GM20000 (cell line): ENCODE measurements at places on chromosomes 5 and 9.

- no peak for DNase-seq
These were observed 70.0 kb downstream of the IL6ST start for GRCh38 chr5:55924744-55925143.

- DNase-seq: no peak
These were observed 52.6 kb upstream of the CXCL14 start for GRCh38 chr5:135631391-135631790.

DNA sequence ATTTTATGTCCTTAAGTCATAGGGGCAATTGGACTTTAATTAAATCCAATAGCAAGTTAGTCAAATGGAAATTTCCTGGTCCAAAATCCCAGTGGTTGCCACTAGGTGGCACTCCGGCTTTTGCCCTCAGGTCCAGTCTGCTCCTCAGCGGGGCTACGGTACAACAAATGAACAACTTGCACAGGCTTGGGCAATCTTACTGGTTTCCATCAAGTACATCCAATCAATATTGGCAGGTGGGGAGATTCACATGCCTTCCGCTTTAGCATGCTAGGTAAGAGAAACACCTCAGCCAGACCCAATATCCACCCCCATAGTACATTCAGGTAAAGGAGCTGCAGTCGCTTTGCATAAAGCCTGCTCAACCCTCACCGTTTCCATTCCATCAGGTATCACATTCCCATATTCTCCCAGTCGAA lies 6.3 kb upstream of the MXD3 start:
- DNase-seq: peak; percentile 70

DNA sequence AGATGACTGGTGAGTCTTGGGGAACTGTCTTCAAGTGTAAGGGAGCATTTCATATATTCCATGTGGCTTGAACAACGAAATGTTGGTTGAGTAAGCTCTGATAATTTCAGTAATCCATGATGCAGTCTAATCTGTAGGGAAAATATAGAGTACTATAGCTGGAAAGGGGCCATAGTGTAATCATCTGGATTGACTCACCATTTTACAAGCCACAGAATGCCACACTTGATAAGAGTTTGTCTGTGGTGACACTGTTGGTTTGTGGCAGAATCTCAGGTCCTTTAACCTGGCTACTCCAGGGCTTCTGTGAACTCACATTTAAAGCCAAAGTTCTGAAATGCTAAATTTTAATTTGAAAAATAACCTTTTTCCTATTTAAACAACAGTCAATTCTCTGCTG lies 16.3 kb upstream of the MAML1 start:
- no peak for DNase-seq

GRCh38 chr9:90793729-90794128 lies 7.9 kb upstream of the SYK start:
- no peak for DNase-seq

GRCh38 chr5:126615286-126615685 lies 14.5 kb downstream of the PHAX start:
- DNase-seq: peak; percentile 41

DNA sequence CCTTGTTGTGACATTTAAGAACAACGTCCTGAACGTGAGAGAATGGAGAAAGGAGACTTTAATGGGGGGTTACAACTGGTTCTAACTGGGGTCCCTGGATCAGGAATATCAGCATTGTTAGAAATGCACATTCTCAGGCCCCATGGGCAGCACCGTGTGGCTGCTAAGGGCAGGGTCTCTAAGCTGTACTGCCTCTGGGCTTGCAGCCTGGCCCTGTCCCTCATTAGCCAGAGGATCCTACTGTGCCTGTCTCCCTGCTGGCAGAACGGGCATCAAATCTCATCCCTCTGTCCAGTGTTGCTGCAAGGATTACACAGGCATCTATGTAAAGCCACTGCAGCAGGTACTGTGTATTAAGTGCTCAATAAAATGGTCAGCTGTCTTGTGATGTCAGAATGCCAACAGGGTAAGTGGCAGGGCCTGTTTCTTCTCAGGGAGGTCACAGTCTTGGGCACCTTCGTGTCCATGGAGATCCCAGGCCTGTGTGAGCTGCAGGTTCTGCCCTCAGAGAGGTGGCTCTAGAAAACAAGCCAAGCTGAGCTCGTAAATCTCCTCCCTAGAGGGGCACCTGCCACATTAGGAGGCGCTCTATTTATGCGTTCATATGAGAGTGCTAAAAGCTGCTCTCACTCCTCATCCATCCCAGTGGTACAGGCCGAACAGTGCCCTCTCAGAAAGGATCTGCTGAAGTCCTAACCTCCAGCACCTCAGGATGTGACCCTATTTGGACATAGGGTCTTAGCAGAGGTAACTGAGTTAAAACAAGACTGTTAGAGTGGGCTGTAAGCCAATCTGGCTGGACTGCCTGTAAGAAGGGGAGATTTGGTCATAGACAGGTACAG lies 210.5 kb downstream of the GADD45G start:
- DNase-seq: peak; percentile 12

DNA sequence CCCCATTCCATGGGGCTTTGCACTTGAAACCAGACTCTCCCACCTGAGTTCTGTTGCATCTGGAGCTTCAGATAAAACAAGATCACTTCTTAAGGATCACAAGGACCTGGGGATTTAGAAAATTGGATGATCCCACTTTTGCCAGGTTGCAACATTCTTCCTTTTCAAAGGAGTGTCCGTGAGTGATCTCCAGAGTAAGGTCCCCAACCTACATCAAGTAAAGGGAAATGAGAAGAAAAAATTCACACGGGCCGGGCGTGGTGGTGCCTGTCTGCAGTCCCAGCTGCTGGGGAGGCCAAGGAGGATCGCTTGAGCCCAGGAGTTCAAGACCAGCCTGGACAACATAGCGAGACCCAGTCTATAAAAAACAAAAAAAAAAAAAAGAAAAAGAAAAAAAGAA lies 41.2 kb upstream of the COL5A1 start:
- DNase-seq: no peak

GRCh38 chr5:178488696-178489095 lies 101.5 kb downstream of the COL23A1 start:
- no peak for DNase-seq

DNA sequence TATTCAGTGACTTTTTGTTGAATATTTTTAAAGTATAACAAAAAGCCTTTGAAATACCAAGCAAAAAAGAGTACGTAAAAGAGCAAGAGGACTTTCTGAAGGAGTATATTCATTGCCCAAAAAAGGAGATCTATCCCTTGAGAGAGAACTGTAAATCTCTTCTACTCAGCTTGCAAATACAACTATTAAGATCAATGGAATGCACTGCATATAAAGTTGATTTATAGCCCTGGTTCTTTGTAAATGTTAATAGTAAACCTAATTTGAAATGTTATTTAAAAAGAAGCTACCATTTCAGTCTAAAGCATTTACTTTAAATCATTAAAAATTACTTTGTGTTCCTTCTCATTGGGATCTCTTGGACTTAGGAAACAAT lies 168.1 kb downstream of the PDE4D start:
- no peak for DNase-seq

- DNase-seq: peak; percentile 77
These were observed 77.5 kb upstream of the IFNE start for GRCh38 chr9:21559402-21560280.

DNA sequence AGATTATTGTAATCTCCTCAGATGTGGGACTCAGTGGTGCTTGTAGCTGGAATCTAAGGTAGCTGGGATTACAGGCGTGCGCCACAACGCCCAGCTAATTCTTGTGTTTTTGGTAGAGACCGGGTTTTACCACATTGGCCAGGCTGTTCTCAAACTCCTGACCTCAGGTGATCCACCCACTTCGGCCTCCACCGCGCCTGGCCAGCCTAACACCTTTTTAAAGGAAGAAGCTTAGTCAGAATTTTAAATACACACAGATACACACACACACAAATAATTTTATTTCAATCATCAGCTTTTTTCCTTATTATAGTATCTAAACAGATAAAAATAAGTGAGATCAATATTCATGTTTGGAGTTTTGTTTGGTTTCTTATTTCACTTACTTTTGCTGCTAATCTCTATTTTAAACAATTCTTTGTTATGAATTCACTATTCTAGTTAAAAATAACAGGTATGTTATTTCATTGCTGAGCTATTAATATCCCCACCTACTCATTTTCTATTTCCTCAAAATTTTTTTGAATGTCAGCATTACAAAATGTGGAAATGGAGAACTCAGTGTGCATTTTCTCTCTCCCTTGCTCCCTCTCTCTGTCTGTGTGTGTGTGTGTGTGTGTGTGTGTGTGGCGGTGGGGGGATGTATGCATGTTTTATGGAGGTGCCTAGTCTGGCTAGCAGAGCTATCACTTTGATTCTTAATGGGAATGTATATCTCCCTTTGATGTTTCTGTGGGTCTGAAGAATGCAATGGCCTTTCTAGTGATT lies 960.6 kb upstream of the DMAC1 start:
- DNase-seq: no peak

DNA sequence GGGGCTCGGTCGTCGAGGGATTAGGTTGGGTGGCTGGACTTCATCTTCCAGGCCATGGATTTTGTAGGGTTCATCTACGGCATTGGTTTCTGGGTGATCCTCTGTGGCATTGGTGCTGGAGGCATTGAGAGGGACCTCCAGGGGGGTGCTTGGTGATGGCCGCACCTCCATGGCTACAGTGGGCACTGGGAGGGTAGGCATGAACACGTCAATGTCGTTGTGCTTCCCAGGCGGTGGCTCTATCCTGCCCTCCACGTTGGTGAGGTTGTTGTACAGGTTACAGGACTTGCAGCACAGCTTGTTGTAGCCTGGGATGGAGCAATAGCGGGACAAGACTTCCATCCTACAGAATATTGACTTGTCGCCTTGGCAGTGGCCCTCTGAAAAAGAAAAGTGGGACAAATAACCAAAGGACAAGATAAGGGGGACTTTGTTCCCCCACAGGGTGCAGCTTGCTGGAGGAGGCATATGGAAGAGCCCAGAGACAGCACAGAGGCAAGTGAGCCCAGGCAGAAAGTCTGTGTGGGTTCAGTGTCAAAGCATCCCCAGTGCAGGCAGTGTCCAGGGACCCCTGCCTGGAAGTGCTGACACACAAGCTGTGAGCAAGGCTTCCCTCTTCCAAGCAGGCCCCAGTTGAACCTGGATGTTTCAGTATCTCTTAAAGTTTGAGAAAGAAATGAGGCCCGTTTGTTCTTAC lies 53.9 kb downstream of the ZNF354C start:
- DNase-seq: peak; percentile 7

- no peak for DNase-seq
These were observed 63.6 kb upstream of the C5orf63 start for GRCh38 chr5:127136908-127137307.

DNA sequence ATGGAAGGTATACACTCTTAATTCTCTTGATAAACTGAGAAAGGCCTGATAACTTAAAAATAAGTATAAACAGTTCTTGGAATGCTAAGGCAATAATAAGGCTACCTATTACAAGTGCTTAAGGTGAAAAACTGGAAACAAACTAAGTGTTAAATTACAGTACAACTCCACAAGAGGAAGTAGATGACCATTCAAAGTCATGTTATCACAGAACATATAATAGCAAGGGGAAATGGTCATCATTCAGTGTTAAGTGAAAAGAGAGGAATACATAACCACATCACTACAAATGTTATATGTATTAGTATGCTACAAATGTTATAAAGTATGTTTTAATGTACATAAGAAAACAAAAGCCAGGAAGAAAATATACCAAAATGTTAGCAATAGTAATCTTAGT lies 135.9 kb downstream of the CCDC192 start:
- no peak for DNase-seq

GRCh38 chr5:76617675-76618074 lies 5.5 kb downstream of the F2RL2 start:
- DNase-seq: no peak

DNA sequence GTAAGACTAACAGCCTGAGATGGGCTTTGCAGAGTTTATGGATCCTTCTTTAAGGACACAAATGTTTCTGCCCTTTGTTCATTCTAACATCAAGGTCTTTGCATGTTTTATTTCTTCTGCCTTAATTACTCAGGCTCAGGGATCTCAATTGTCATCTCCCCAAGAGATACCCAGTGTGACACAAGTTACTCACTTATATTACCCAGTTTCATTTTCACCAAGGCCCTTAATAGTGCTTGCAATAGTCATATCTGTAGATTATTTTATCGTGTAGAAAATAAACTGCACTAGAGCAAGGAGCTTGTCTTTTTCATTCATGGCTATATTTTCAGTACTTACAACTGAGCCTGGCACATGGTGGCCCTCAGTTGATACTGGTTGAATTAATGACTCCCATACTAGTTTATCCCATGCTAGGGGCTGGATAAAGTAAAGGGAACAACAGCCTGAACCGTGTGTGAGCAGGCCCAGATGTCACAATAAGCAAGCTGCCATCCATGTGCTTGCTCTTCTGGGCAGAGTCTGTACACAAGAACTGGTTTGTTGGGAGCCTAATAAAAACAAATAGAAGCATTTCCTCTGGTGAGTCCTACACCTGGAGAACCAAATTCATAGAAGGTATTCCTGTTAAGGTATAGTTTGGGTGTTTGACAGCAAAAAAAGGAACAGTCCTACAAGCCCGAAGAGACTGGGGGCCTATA lies 112.5 kb upstream of the CD180 start:
- DNase-seq: no peak

- no peak for DNase-seq
These were observed 24.6 kb downstream of the NDUFA8 start for GRCh38 chr9:122134822-122135528.

DNA sequence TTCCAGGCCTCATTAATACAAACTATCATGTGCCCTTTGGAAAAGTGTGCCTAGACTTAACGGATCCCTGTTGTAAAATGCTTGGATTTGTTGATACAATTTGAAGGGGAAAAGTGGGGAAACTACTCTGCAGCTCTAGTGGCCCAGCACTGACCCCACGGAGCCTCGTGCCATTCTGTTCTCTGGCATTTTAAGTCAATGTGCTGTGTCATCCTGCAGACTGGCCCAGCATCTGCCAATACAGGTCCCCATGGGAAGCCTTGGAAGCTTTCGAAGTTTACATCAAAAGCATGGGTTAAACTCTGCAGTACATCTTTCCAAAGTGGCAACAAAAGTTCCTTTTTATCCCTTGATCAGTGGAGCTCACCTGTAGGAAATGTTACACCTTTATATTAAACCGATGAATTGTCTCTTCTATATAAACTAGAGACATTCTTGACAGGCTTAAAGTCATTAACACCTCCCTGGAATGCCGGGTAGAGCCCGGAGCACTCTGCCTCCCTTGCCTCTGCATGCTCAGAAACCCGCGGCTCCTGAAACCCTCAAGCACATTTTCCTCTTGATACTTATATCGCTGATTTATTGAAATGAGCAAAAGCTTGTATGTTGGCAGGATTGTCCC lies 596.0 kb upstream of the ADAMTS16 start:
- no peak for DNase-seq

DNA sequence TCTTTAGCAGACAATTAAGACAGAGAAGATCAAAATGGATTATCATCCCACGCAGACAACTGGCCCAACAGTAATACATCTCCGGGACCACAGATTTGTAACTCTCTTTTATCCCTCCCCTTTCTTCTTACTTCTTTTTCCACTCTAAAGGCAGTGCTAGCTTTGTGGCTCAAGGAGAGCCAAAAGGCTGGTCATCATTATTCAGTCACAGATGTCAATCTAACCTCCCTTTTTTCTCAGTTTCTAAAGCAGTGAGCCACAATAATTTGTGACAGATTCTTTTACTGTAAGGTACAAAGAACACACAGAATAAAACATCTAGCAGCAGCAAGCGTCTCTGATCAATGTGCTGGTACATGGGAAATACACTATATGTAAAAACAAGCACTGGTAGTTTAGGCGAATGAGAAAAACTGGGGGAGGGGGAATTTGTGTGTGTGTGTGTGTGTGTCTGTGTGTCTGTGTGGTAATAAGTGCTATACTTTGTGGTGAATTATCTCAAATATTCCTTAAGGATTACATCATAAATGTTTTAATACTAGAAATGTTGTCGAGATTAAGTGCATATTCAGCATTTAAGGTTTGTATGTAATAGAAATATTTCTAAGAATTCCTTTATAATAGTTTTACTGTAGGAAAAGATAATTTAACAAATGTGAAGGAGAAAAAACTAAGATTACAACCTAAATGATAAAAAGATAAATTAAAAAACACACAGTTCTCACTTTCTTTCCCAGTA lies 140.2 kb downstream of the DENND1A start:
- DNase-seq: no peak
